ENCODE measurements at places on chromosomes 1 and 21.
A peak's percentile ranks its signal among the peaks of the same experiment; 100 is the strongest.

- no peak for DNase-seq
These were observed 4.1 kb upstream of the GNPAT start for GRCh38 chr1:231236938-231237337.

DNA sequence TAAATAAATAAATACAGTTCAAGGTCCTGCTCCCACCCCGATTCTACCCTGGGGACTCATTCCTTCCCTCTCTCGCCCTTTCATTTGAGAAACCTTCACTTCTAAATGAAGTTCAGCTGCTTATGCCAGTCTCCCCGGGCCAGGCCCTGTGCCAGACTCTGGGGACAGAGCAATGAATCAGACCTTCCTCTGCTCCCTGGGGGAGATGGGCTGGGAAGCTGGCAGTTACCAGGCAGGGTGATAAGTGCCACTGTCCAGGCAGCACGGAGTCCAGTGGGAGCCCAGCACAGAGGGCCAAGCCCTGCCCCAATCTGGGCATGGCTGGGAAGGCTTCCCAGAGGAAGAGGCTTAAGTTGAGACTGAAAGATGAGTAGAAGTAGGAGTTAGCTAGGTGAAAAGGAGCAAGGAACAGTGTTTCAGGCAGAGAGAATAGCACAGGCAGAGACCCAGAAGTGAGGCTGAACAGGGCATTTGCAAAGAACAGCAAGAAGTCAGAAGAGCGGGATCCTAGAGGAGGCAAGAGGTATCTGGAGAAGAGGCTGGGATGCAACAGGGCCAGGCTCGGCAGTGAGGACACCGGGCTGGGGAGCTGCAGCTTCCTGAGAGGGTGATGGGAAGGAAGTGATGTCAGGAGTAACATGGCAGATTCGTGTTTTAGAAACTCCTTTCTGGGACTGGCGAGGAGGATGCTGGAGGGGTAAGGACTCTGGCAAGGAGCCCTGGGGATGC lies 13.5 kb downstream of the KCNQ4 start:
- DNase-seq: no peak

GRCh38 chr21:42149656-42150473 lies 69.1 kb upstream of the ABCG1 start:
- DNase-seq: no peak

DNA sequence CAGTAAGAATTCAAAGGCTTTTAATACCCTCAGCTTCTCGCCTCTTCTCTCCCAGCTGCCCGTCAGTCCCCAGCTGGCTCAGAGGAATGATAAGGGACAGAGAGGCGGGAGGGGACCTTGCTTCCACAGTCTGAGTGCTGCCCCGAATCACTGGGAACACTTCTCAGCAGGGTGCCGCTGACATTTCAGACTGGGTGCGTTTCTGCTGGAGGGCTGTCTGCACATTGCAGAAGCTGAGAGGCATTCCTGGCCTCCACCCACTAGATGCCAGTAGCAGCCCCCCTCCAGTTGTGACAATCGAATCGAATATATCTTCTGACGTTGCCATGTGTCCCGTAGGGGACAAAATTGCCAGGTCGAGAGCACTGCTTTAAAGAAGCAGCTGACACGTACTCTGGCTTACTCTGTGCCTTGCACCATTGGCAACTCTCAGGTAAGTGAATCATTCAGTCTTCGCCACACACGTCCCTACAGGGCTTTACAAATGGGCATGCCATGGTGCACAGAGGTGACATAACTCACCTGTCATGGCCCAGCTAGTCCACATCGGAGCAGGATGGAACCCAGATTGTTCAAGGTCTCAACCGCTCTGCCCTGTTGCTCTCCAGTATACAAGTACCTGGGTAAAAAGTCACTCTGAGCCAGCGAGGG lies 23.9 kb downstream of the CTNNBIP1 start:
- DNase-seq: no peak

- no peak for DNase-seq
These were observed 6.0 kb downstream of the FNBP1L start for GRCh38 chr1:93453911-93454310.

DNA sequence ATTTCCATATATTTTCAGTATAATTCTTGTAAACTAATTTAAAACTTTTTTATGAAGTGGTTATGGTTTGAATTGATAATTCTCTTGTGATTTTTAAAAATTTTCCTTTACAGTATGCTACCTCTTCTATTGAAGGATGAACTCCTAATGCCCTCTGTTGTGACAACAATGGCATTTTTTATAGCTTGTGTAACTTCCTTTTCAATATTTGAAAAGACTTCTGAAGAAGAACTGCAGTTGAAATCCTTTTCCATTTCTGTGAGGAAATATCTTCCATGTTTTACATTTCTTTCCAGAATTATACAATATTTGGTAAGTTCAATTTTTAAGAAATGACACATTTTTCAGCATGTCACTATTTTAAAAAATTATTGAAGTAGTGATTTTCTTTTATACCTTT lies 61.4 kb downstream of the ALG6 start:
- DNase-seq: no peak

- DNase-seq: no peak
These were observed 29.4 kb downstream of the CLDN14 start for GRCh38 chr21:36450511-36450910.

- no peak for DNase-seq
These were observed 30.3 kb downstream of the CEP350 start for GRCh38 chr1:179984942-179985341.

DNA sequence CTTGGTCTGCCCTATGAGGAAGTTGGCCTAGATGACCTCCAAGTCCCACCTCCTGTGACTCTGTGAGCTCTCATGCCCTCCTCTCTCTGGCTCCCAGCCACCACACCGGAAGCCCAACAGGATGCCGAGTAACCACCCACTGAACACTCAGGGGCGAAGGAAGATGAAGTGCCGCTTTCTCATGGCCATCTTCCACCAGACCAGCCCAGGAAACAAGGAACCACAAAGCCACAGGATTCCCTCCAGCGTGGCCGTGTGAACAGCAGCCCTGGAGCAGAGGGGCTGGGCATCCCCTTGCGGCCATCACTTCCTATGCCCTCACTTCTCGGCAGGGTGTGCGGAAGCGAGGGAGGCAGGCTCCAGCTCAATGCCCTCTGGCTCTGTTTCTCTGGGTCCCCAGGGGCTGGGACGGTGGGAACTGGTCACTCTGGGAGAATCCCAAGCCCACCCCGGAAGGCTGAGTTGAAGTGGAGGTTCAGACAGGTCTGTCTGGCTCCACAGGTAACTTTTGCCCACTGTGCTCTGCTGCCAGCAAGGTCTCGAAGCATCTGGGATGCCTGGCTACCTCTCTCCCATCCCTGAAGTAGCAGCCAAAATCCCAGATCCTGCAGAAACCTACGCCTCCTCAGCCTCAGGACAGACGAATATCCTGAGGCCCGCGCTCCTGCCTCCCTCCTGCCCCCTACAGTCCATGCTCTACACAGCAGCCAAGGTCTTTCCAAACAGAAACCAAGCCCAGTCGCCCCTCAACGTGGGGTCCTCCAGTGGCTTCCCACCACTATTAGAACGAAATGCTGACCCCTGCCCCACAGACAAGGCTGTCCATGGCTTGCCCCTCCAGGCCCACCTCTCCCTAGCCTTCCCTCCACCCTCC lies 44.2 kb upstream of the ECE1 start:
- DNase-seq: peak; percentile 90

DNA sequence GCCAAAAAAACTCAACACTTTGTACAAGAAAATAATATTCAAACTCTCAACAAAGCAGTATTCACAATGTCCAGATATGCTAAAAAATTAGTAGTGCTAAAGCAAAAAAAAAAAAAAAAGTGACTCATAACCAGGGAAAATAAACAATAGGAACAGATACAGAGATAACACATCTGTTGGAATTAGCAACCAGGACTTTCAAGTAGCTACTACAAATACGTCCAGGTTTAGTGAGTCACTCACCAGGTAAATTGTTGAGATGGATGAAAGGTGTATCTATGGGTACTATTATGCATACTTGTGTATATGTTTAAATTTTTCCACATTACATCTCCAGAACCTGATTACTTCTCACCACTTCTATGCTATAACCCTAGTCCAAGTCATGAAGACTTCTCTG lies 144.8 kb upstream of the SLC35F3 start:
- DNase-seq: no peak

DNA sequence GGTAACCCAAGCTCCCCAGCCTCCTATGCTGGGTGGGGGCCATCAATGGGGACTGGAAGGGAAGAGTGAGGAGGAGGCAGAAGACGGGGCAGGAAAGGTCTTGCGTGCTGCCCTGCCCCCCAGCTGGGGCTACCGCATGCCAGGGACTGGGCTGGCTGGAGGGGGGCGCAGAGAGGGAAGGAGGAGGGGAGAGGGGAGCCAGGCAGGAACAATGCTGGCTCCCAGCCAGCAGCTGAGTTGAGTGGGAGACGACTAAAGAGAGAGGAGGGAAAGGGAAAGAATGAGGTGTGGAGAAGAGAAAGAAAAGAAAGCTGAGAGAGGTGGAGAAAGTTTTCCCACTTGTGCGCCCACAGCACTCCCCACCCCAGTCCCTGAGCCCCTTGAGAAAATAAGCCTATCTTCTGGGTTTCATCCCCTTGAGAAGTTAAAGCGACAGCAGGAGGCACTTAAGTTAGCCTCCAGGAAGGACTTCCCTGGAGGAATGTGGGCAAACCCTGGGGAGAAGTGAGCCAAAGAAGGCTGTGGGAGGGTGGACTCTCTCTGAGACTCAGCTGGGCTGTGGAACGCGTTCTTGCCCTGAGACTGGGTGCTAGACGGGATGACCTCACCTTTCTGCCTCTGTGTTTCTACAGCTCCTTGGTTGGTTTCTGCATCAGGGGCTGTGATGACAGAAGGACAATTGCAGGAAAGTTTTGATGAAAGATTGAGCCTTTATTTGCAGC lies 12.9 kb upstream of the NES start:
- DNase-seq: no peak

DNA sequence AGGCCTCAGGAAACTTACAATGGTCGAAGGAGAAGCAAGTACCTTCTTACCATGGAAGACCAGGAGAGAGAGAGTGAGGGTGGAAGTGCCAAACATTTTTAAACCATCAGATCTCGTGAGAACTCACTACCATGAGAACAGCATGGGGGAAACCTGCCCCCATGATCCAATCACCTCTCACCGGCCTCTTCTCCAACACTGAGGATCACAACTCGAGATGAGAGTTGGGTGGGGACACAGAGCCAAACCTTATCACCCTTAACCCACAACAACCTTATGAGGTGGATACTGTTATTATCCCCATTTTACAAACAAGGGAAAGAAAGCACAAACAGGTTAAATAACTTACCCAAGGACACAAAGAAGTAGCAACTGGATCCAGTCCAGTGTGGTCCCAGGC lies 80.5 kb downstream of the MPZL1 start:
- no peak for DNase-seq

DNA sequence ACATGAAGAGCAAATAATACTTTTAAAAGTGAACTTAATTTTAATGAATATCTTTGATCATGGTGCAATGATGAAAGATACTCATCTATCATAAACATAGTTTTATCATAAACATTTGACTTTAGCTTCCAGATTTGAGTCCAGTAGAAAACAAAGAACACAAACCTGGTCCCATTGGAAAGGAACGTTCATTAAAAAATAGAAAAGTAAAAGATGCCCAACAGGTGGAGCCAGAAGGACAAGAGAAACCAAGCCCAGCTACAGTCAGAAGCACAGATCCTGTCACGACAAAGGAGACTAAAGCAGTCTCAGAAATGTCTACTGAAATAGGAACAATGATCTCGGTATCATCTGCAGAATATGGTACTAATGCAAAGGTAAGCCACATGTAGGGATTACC lies 55.6 kb upstream of the MYOCOS start:
- DNase-seq: no peak

GRCh38 chr1:156417401-156418020 lies 48.5 kb downstream of the RHBG start:
- DNase-seq: no peak

- DNase-seq: no peak
These were observed 212.0 kb upstream of the FAM78B start for GRCh38 chr1:166378805-166379204.

DNA sequence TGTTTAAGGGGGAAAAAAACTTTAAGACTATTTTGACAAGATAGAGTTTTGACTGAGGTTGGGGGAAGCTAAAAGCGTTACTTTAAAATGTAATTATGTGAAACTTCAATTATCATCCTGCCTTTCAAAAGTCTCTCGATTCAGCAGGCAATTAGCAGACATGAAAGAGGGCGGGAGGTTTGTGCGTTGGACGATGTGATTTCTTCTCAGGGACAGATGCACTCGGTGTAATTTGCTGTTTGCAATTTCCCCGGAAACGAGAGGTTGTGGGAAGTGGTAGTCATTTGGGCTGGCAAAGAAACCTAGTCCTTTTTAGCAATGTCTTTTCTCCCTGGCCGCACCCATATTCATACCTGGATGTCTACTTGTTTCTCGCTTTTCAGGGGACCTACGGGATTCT lies 27.1 kb downstream of the KAZN start:
- no peak for DNase-seq

- DNase-seq: no peak
These were observed 11.7 kb downstream of the COL18A1 start for GRCh38 chr21:45416620-45417019.

DNA sequence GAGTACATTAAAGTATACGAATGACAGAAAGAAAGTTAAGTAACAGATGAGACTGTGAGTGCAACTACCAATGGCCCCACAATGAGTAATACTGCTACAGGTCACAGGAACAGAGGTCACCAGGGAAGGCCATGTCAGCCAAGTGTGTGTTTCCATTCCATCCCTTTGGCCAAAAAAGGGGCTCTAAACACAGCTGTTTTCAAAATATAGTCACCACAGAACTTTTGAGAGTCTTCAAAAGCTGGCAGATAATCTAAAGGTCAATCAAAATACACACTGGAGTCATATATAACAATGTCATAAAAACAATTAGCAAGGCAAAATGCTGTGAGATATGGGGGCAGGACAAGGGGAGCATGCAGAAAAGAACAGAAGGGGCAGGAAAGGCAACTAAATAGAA lies 10.2 kb downstream of the USP24 start:
- DNase-seq: no peak

DNA sequence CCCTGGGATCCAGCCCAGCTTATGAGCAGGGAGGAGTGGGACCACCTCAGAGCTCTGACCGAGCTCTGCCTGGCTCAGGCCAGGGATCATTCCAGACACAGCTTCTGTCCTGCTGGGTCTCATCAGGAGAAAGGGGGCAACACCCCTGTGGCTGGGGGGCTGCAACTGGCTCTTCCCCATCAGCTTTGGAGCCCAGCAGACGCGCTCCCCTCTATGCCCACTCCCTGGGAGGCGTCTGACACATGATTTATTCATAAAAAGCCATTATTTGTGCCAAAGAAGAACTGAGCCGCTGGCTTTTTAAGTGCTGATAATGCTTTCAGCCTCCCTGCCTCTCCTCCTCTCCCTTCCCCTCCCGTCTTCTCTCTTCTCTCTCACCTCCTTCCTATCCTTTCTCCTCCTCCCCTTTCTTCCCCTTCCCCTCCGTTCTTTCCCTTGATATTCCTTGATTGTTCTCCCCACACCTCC lies 25.0 kb downstream of the FOXO6 start:
- no peak for DNase-seq

GRCh38 chr21:41786509-41786987 lies 19.7 kb upstream of the RIPK4 start:
- no peak for DNase-seq

- no peak for DNase-seq
These were observed 71.7 kb downstream of the TOMM20 start for GRCh38 chr1:235056937-235057336.

All from effector memory CD4-positive, alpha-beta T cell (primary cell).